Astrocyte of the spinal cord (primary cell): ENCODE measurements at places on chromosomes 7 and 10.

GRCh38 chr7:66307591-66308215, 102.6 kb downstream of the TPST1 start:
- peak; percentile 67 for DNase-seq

GRCh38 chr7:148336411-148336810, 254.2 kb upstream of the C7orf33 start:
- peak; percentile 15 for DNase-seq

GRCh38 chr10:88594482-88594881, 7.9 kb downstream of the LIPJ start:
- no peak for DNase-seq

DNA sequence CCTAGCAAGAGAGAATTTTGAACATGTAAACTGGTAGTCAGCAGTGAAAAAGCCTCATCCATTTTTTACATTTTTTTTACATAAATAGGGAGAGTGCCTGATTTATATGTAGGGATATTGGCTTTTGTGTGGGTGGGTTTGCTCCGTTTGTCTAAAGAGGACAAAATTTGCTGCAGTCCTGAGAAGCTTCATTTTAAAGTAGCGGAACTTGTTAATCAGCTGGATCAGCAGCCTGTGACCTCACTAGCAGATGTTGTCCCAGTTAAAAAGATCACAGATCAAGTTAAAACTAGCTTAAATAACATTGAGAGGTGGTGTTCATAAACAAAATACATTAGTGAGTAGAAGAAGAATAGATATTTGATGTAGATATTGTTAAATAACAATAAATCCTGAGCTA, 2.6 kb downstream of the ATRNL1 start:
- DNase-seq: no peak

DNA sequence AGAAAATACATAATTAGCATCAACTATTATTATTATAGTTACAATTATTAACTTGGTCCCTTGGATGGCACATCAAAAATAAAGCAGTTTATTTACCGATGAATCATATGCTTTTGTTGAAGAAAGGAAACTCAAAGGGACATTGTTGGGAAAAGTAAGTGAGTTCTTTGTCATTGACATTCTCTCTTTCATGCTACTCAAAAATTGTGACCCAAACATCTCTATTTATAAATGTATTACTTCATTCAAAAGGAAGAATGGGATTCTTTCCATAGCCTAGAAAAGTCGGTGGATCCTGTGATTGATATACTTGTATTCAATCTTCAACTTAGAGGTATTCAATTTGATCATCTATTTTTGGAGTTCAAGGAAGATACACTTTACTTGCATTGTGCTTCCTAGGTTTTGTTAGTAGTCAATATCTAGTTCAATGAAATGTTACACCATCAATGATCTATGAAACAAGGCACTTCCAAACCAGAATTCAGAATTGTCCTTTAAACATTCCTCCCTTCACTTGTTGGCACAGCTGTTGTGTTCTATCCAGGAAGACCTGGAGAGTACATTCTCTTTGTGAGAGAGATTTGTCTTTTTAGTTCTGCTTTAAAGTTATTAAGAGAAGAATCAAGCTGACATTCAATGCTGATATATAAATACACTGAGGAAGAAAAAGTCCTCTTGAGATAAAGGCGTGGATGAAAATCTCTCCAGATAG, 235.2 kb downstream of the TMEM26 start:
- no peak for DNase-seq

DNA sequence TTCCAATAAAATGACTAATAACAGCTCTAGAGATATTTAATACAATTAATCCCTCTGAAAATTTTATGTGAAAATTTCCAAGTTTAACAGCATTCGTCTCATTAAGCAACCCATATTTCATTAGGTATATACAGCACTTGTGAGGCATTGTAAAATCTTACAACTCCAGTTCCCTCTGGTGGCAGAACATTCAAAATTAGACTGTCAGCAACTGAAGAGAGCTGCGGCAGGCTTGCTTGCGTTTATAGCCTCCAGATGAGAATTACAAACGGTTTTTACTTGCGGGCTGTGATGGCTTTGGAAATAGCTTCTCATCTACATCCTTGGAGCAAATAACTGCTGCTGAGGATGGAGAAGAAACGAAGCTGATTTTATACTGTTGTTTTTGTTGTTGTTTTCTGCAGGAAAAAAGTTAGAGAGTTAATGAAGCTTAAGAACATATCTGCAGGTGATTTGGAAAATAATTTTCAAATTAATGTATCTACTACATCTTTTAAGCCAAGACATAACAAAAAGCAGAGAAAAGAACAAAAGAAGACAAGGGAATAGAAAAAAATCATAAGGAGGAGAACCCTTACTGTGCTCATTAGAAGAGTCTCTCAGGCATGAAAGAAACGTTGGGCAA, 171.3 kb downstream of the MAGI2 start:
- peak; percentile 76 for DNase-seq

DNA sequence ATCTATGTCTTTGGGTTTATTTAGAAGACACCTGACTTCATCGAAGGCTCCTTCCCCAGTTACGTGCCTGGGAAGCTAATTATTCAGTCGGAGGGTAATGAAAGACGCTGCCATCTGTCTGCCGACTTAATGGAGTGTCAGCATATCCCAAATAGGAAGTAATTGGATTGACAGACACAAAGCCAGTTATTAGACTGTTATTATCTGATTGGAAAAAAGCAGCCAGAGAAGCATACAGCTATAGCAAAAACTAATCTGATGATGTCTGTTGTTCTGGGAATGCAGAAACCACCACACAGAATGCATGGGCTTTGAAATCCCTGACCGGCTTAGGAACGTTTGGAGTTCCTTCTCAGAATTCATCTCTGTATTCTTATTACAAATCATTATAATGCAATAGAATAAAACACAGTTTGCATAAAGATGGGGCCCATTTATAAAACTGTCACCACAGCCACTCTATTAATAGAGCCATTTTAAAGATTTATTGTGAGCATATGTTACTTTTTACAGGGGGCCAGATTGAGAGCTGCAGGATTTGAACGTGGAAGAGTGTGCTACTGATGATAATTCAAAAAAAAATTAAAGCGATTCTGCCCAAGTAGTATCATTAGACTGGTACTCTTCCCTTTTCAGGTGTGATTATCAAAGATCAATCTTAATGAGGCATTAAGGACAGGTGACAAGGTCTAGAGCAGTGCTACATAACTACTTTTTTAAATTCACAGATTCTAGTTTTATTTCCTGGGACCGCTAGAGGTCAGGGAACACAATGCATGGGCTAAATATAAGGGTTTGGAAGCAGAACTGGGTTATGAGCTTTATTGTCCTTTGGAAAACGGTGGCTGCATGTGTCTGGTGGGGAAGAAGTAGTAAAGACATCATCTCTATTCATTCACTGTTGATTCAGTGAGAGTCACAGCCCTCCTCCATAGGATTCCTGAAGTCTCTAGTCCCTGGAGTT, 330.1 kb upstream of the LRGUK start:
- DNase-seq: no peak

- peak; percentile 46 for DNase-seq
Measured at GRCh38 chr7:120735791-120736190, 122.2 kb downstream of the TSPAN12 start.

- no peak for DNase-seq
Measured at GRCh38 chr10:24953675-24954074, 1.3 kb upstream of the PRTFDC1 start.

GRCh38 chr7:117750612-117751563, 122.4 kb downstream of the CTTNBP2 start:
- DNase-seq: peak; percentile 50

DNA sequence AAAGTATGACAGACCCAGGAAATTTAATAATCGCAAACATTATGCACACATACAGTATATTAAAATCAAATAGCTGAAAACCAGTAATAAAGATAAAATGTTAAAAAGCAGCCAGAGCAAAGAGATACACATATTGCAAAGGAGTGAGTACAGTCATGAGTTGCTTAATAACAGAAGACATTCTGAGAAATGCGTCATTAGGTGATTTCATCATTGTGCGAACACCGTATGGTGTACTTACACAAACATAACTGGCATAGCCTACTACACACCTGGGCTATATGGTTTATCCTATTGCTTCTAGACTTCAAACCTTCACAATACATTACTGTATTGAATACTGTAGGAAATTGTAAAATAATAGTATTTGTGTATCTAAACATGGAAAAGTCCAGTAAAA, 367.6 kb downstream of the NXPH1 start:
- no peak for DNase-seq

DNA sequence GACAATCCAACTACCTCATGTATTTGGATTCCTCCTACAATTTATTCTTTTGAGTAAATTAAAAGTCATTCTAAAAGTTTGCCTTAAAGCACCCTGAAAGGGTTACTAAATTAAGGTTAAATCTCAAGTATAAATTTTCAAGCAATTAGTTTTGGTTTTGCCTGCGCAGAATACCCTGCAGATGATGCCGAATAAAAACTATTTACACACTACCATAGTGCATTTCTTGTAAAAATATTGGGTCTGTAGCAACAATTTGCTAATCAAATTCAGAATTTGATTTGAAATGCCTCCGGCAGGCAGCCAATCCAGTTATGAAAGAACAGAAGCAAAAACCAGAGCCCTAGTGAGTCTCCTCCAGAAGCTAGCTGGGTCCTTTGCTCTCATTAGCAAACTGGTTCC, 122.2 kb downstream of the TWIST1 start:
- DNase-seq: no peak

- DNase-seq: peak; percentile 27
Measured at GRCh38 chr7:148142660-148143248, 447.8 kb upstream of the C7orf33 start.

DNA sequence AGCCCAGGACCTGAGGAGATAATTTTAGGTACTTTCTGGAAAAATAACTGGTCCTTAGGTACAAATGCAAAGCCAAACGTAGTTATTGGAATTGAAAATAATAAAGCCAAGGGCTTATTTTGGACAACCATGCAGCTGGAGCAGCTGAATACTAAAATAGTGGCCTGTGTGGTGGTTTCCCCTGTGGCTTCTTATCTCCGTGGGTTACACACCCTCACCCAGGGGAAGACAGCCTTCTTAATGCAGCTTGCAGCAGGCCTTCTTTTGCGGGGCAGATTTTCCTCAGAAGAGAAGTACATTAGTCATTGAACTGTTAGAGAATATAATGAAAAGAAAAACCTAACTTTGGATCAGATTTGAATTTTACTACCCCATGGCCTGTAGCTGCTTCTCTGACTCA, 133.5 kb downstream of the ST7 start:
- DNase-seq: peak; percentile 20

DNA sequence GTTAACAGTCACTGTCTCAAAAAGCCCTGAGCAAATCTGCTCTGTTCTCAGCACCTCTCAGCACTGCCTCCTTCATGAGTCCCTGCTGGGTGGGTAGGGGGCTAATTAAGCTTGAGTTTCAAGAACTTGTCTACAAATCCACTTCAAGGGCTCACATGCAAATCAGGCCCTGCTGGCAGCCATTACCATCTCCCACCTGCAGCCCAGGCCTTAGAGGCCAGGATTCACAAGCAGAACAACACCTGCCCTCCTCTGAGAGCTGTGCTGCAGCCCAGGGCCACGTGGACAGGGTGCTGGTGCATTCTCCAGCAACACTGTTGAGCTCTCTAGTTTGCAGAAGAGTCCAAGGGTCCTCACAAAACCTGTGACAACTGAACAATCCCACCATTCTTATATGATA, 119.2 kb downstream of the DPP6 start:
- no peak for DNase-seq

DNA sequence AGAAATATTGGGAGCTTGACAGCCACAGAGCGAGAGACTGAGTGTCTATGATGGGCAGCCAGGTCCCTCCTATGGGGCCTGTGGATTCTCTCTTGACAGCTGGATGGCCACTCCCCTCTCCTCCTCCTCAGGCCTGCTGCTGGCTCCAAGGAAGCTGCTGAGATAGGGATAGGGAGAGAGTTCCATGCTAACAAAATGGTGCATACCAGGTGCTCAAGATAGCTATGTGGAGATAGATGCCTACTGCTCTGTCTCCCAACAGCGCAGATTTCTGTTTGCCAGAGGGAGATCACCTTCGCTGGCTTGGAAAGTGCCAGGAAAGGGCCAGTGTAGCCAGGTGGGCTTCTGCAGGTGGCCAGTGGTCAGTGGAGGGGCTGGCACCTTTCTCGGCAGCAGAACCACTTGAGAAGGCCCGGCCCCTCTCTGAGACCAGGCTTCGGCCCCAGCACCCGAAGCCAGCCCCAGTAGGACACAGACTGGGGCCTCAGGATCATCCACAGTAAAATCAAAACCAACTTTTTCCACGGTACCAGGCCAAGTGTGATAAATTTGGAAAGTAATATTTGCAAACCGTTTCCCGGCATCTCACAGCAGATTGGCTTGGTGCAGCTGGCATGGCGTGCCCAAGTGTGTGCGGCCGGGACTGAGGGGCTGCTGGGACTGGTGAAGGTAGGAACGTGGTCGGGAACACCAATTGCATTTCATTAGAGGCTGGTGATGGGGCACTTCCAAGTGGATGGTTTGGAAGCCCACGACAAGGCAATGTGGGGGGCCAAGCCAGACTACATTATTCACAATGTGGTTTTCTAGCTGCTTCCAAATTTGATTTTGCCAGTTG, 139.6 kb downstream of the PTPN20 start:
- no peak for DNase-seq

DNA sequence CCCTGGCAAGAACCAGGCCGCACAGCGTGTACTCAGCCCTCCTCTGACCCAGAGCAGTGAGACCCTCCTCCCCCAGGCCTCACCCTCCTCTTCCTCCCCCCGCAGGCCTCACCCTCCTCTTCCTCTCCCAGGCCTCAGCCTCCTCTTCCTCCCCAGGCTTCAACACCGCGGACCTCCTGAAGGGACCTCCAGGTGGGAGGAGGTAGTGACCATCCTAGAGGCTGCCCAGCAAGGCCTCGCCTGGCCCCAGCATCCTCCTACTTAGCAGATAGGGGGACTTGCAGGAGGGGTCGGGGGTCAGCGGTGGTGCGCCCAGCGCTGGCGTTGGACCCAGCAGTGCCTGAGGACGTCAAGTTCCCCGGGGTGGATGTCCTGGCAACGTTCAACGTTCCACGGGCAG, 270.8 kb downstream of the ELFN1 start:
- DNase-seq: no peak
